ENCODE measurements at places on chromosomes 3 and 15. TPM values are rescaled to one million over a fixed set of nuclear protein-coding genes. Genes with fewer than 3 reads are reported as not detected.

C3orf85 gene
- total RNA-seq: not detected

DNA sequence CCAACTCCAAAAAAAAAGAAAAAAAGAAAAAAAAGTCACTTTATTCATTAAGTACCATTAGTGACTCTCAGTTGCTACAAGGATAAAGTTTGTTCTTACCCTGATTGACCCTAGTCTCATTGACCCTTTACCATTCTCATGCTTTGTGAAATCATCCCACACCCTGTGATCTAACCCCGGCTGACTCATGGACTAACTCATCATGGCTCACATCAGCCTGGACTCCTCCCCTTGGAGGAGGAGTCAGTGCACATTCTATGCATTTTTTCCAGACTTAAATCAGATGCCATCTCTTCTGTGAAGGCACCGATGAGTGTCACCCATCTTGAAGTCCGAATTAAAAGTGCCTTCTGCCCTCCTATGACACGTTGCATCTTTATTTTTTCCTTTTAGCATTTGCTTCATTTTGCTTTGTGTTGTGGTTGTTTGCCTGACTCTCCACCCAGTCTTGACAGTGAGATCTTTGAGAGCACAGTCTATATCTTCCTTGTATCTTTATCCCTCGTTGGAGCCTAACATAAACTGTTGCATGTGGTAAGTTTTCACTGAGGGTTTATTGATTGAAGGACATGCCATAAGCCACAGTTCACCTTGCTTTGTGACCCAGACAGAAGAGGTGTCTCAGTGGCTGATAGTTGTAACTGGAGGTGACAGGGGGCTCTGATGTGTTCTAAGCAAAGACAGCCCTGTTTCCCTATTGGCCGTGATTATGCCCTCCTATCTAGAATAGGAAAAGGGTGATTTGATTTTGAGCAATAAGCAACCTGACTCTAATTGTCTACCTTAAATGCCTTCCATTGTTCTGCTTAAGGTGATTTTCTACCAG lies 72.1 kb downstream of the IL1RAP start:
- no peaks in the 10 kb centered on the region for H3K36me3 ChIP-seq
- H3K4me1 ChIP-seq: no peaks in the 10 kb centered on the region
- H3K27me3 ChIP-seq: no peaks in the 10 kb centered on the region

PLSCR2 gene
- not detected for total RNA-seq

SLC15A2 gene
- not detected for total RNA-seq

GRCh38 chr3:191388823-191389222 lies 58.5 kb upstream of the UTS2B start:
- DNase-seq: no peak
- H3K36me3 ChIP-seq: no peaks in the 10 kb centered on the region
- H3K4me1 ChIP-seq: no peaks in the 10 kb centered on the region
- H3K27me3 ChIP-seq: no peaks in the 10 kb centered on the region

- H3K4me3 ChIP-seq: no peak overlapping the region
- no peaks in the 10 kb centered on the region for H3K36me3 ChIP-seq
- H3K27me3 ChIP-seq: no peaks in the 10 kb centered on the region
- DNase-seq: no peak
- H3K4me1 ChIP-seq: peaks cover 7% of the 10 kb centered on the region
- peak overlapping the region; percentile 69 for H3K27ac ChIP-seq
These were observed 120.5 kb downstream of the SLMAP start for GRCh38 chr3:57876632-57877031.

IQCH gene
- not detected for total RNA-seq
